ENCODE measurements at places on chromosomes 2 and 18.

DNA sequence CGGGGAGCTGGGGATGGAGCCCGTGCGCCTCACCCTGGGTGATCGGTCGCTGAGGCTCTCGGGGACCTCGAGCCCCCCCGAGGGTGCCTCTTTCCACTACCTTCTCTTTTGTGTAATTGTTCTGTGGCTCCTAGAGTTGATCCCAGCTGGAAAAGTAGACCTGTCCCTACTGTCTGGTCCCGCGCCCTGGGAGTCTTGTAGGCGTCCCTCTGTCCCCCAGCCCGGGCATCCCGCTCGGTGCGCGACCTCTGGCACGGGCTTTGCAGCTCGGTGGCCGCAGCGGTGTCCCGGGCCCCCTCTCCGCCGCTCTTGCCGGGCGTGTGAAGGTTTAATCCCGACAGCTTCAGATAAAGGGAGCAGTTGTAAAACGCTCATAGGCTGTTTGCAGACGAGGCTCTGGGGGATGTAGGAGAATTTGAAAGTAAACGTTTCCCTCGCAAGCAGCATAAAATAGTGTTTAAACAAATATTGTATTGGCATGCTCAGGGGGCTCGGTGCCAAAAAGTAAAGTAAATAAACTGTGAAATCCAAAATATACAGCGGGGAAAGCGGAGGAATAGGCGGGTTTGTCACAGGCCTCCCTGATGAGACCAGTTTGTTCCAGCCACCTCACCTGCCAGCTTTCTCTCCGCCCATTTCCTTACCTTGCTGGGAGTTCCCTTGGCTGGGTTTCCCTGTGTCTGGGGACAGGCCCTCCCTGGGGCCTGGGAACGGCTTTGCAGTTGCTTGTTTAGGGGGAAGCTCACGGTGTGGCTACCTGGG is 1.9 kb downstream of the GLI2 start:
- peak; percentile 46 for DNase-seq

DNA sequence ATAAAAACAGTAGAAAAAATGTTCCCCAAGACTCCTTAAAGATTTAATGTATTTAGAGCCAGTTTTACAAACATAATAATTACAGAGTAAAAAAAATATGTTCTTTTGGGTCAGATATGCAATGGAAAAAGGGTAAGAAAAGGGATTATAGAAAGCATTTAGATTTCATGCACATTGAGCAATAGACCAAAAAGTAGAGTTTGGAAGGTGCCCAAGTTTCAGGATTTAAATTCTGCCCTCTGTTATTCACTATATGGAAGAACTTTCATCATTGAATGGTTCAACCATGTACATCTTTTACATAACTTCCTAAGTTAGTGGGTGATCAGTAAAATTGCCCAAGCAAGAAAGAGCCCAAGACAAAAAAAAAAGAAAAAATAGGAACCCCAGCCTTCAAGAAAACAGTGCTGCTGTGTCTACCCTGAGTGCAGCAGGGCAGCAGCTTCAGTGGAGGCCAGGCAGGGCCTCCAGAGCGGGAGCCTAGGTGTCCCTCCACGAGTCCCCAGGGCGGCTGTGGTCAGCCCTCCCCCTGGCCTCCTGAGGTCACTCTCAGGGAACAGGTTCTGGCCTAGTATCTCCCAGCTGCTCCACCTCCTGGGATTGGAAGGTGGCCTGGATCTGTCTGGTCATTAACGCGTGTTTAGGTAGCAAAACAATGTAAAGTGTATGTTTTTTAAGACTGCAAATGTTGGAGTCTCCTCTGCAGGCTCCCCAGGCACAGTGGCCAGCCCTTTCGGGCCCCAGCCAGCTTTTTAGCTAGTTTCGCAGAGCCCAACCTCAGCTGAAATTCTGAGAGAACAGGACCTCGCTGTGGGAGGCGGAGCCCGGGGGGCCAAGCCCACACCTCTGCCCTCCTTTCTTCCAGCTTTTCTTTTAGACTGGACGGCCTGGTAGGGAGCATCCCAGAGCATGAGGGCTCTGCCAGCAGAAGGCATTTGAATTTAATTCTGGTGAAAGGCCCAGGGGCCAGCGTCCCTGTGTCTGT is 77.3 kb downstream of the TEX51 start:
- DNase-seq, result no peak

- DNase-seq, result no peak
Observed at GRCh38 chr2:134218930-134219658, 34.8 kb upstream of the MGAT5 start.

- DNase-seq, result no peak
Observed at GRCh38 chr2:161625996-161626395, 1.8 kb downstream of the SLC4A10 start.

GRCh38 chr18:59211629-59212028 is 8.3 kb upstream of the GRP start:
- no peak for DNase-seq

- DNase-seq, result no peak
Observed at GRCh38 chr2:9664365-9664764, 33.6 kb upstream of the YWHAQ start.

All from muscle of back (tissue), 13 donors.